NCI-H446 (cell line): ENCODE measurements at places on chromosomes 4 and X.
A peak's percentile ranks its signal among the peaks of the same experiment; 100 is the strongest.

DNA sequence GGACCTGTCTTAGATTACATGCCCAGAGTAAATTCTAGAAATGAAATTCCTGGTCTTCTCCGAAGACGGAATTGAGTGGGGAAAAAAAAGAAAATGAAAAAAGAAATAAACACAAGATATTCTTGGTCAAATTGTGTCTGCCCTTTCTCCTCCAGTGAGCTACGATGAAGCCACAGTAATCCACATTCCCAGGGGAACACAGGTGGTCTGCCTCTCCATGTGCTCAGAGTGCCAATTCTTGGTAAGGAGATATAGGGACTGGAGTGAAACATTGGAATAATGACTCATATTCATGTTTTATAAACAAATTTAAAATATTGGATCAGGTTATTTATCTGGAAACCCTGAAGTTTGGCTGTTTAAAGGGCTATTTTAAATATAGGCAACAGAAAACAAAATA is 54.2 kb upstream of the MGST2 start:
- no peak for DNase-seq

GRCh38 chr4:74308215-74308614 is at the start of gene EPGN:
Gene EPGN (plus strand): TSS chr4:74308470. CDS start chr4:74308534, 64 bp downstream.
- DNase-seq, result no peak

DNA sequence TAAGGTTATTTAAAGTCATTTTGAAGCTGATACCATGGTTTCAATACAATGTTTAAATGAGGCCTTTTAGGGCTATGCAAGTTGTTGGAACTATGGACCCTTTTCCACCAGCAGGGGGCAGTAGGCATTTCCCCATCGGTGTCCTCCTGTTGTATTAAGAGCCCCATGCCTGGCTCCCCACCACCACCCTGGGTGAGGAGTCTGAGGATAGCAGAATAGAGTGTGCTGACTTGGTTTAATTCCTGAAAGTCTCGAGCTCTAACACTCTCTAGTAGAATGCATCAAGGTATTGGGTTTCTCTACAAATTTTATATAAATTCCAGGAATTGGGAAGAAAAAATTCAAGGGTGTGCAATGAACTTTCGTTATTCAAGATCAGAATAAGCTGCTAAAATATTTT is 234.8 kb upstream of the JADE1 start:
- peak; percentile 70 for DNase-seq

GRCh38 chr4:86720508-86721068 is 126.5 kb downstream of the PTPN13 start:
- DNase-seq, result no peak

GRCh38 chrX:139187738-139188137 is 342.8 kb upstream of the F9 start:
- DNase-seq, result no peak

DNA sequence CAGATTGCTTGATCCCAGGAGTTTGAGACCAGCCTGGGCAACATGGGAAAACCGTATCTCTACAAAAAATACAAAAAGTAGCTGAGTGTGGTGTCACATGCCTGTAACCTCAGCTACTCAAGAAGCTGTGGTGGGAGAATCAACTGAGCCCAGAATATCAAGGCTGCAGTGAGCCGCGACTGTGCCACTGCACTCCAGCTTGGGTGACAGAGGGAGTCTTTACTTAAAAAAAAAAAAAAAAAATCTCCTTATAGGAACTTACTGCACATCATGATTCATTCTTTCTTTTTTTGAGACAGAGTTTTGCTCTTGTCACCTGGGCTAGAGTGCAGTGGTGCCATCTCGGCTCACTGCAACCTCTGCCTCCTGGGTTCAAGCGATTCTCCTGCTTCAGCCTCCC is 24.3 kb downstream of the UPF3B start:
- no peak for DNase-seq

DNA sequence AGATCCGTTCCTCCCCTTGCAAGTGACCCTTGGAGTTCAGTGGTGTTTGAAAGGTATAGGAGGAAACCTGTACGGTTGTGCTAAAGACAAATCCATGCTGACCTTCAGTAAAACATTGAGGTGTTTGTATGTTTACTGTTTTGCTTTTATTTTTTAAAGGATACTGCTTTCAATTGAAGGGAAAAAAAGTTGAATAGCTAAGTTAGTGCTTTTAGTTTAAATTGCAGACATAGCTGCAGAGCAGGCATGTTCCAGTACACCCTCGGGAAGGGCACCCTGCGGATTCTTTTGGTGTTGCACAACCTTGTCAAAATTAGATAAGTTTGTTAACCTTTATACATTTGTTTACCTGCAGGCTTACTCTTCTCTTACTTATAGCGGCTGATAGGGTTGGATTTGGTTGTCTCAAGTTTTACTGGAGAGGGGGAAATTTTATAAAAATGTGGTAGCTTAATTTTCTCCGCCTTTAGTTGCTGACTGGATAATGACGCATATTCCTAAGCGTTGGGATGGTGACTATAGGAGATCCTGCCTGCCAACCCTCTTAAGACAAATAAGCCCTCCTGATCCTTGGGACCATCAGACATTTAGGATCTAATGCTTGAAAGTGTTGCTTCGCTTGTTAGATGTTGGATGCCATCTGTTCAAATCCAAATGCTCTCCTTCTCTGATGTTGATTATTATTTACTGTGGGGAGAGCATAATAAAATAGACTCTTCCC is 2.0 kb downstream of the RAPGEF2 start:
- DNase-seq, result peak; percentile 42

DNA sequence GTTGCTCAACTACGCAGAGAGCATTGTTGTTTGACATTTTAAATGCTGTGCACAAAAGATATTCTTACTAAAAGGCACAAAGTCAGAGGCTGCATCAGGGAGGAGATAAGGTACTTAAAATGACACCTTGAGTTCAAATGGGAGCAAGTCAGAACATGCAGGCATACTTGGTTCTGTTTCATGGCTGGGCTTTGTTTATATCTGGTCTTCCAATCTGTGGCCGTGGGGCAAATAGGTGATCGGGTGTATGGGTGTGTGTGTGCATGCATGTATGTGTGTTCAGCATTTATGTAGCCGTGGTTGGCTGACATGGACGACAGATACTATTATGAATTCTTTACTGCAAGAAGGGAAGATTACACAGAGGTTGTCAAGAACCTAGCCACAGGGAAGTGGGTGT is 106.1 kb downstream of the RASL11B start:
- no peak for DNase-seq

GRCh38 chr4:5019274-5019673 is at the start of gene CYTL1:
Gene CYTL1 (minus strand): TSS chr4:5019458. CDS start chr4:5019445, 13 bp downstream.
- DNase-seq, result no peak

DNA sequence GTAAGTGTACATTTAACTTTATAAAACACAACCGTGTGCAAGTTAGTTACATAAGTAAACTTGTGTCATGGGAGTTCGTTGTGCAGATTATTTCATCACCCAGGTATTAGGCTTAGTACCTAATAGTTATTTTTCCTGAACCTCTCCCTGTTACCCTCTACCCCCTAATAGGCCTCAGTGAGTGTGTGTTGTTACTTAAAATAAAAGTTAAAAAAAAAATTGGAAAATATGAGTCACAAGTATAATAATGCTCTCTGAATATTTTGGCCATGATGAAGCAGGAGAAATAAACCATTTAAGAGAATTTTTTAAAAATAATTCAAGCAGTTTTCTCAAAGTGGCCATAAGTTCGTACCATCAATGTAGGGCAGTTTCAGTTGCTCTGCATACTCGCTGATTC is 105.1 kb upstream of the GRID2 start:
- no peak for DNase-seq

DNA sequence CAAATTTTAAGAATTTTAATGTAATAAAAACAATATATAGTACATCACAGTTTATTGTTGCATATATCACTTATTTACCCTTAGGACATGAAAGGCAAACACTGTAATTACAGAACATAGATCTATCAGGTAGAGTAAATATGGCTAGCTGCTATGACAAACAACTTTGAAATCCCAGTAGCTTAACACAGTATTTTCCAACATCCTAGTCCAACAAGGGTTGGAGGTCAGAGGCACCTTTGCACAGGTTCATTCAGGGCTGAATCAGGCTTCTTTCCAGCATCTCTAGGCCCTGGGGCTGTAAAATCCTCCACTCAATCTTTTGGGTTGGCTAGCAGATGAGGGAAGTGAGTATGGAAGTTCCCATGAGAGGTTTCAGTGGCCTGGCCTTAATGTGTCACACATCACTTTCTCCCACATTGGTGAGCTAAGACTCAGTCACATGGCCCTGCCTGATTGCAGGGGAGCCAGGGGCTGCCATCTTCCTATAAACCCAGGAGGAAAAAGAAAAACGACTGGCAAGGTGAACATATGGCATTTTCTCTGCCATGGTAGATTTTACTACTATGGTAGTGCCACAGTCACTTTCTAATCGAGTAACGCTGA is 32.9 kb downstream of the HERC6 start:
- no peak for DNase-seq

GRCh38 chr4:174118171-174118570 is 165.3 kb downstream of the FBXO8 start:
- no peak for DNase-seq
